ENCODE measurements at places on chromosomes 11 and 22. TPM values are rescaled to one million over a fixed set of nuclear protein-coding genes. Genes with fewer than 3 reads are reported as not detected.

Gene OR5AS1
- total RNA-seq, result not detected

Gene IGSF22
- not detected for total RNA-seq

Gene AP5B1
- total RNA-seq, result 7.6 TPM

Gene HEPACAM
- total RNA-seq, result not detected

Gene PDE3B
- 2.4 TPM for total RNA-seq

Gene RASGRP2
- 0.88 TPM for total RNA-seq

Gene NPAS4
- total RNA-seq, result not detected

Gene MMP13
- total RNA-seq, result 0.15 TPM

Gene THRSP
- total RNA-seq, result not detected

Gene IL17REL
- total RNA-seq, result 0.06 TPM

Gene OR52A1
- total RNA-seq, result not detected

Gene B3GAT1
- total RNA-seq, result not detected

Gene HBG2
- total RNA-seq, result not detected

Gene TANGO2
- 15.6 TPM for total RNA-seq

Gene RASL10A
- total RNA-seq, result 0.67 TPM

Gene MYEOV
- total RNA-seq, result 97.8 TPM

Gene DSCAML1
- total RNA-seq, result 0.23 TPM

Gene GPR83
- total RNA-seq, result 0.06 TPM

Gene OR51E2
- total RNA-seq, result not detected

Gene ANO1
- 1.4 TPM for total RNA-seq

Gene APOL3
- not detected for total RNA-seq

Gene CDC42EP2
- 14.9 TPM for total RNA-seq

Gene DTX4
- 4.1 TPM for total RNA-seq

Gene TRIM3
- total RNA-seq, result 18.8 TPM

Measured in A549 treated with ZK216348 at 1 μM for 4 hours (cell line).